ENCODE measurements at places on chromosomes 13 and 19.

DNA sequence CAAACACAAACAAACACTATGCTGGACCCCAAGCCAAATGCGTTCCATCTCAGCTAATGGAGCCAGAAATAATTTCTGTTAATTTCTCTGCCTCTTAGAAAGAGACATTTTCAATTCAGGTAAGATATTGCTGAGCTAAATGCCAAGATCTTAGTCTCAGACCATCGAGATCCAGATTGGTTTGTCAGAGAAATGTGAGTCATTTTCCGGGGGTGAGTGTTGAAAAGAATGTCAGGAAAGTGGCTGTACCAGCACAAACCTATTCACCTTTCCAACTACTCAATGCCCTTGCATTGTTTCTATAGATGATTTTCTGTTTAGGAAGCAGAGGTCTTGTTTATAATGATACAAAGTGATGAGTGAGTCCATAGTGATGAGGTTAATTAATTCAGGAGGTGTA lies 266.8 kb upstream of the TSHZ3 start:
- no peak for DNase-seq

GRCh38 chr19:8500158-8500557 lies 2.3 kb downstream of the PRAM1 start:
- DNase-seq = no peak

- DNase-seq = no peak
Observed at GRCh38 chr13:108352599-108352998, 83.1 kb downstream of the TNFSF13B start.

GRCh38 chr19:35044317-35045117 lies 3.0 kb downstream of the HPN start:
- DNase-seq = peak; percentile 75

- DNase-seq = no peak
Observed at GRCh38 chr13:31334547-31334946, 134.8 kb downstream of the B3GLCT start.

DNA sequence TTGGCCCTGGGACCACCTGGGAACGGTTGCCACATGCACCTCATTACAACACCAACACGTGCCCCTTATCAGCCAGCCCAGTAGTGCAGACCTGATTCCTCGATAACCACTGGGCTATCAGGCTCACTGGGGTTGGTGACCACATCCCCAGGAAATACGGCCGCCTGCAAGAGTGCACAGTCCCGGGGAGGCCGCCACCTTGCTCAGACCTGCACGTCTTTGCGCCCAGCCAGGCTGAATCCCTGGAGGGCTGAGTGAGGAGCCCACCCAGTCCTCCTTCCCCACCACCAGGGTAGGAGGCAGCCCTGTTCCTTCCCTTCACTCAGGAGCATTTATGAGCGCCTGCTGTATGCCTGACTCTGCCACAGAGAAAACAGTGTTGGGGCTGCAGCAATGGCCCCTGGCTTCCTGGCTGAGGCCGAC lies 67.8 kb downstream of the CEBPG start:
- DNase-seq = no peak

DNA sequence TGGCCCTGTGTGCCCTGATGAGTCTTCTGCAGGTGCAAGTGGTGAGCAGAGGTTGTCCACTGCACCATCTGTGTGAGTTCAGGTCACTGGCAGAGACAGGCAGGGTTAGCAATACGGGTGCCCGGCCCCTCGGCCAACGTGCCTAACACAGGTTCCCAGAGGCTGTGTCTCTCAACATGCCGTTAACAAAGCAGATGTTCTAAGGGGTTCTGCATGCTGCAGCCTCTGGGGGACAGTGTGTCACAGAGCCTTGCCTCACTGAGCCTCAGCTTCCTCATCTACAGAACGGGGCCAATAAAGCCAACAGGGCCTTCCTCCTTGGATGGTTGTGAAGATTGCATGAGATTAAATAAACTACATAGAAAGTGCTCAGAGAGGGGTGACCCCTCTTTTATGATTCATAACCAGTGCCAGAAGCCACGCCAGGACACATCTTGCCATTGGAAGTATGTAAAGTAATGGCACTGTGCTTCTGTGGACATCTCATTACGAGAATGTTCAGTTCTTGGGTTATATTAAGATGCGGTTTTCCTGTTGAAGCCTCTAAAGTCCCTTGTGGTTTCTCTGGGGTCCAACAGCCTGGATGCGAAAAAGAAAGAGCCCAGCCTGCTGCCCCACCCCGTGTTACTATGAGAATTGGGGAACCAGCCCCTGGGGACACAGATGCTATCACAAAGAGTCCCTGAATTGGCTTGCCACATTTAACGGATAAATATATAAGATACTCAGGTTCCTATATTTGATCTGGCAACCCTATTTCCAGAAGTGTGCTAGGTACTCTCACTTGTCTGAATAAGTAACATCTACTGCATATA lies 11.2 kb upstream of the ARHGEF18 start:
- no peak for DNase-seq

DNA sequence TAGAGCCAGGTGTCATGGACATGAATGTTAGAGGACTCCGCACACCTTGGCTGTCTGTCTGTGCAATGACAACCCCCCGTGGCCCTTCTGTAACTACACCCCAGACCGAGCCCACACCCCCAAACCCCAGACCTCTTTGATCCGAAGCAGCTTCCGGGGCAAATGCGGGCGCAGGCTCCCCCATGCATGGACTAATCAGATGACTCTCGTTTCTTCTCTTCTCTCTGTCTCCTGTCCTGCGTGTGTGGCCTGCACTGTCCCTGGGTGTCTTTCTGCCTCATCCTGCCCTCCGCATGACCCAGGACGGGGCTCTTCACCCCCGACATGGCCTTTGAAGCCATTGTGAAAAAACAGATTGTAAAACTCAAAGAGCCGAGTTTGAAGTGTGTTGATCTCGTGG lies 38.9 kb downstream of the TMED1 start:
- no peak for DNase-seq

- no peak for DNase-seq
Observed at GRCh38 chr13:62043600-62043999, 628.0 kb upstream of the PCDH20 start.

DNA sequence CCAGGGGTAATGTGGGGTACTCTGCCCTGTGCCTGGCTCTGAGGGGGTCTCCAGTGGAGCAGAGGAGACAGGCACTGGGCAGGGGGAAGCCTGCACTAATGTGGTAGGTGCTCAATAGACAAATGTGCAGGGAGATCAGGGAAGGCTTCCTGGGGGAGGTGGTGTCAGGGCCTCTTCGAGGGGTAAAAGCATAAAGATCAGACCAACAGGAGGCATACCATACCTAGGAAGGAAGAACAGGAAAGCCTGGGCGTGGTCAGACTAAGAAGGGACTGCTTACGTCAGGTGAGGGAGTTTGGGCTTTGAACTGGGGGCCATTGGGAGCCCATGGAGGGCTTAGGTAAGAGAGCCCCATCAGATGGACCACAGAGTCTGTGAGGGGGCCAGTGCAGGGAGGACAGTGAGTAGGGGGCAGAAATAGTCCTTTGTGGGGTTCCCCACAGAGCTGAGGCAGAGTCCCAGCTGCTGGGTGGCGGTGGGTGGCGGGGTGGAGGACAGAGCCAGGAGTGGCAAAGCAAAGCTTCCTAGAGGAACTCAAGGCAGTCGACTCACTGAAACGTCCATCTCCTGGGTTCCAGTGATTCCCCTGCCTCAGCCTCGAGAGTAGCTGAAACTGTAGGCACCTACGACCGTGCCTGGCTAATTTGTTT lies 8.8 kb downstream of the PRR36 start:
- peak; percentile 20 for DNase-seq

GRCh38 chr19:34985249-34986022 lies 14.7 kb upstream of the GRAMD1A start:
- DNase-seq = no peak

- no peak for DNase-seq
Observed at GRCh38 chr19:47315125-47315821, 5.6 kb downstream of the C5AR1 start.

GRCh38 chr13:87941226-87941625 lies 270.1 kb downstream of the SLITRK5 start:
- no peak for DNase-seq

DNA sequence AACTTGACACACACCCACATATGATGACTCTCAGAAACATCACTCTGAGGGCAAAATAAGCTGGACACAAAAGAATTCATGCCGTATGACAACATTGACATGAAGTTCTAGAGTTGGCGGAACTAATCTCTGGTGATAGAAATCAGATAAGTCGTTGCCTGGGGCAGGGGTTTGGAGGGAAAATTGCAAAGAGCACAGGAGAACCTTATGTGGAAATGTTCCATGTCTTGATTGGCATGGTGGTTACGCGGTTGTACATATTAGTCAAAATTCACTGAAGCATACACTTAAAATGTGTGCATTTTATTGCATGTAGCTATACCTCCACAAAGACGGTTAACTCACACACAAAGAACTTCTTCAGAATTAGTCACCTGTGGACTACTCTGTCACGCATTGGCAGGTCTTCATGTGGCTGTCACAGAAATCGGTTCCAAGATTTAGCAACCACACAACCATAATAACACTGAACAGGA lies 137.8 kb upstream of the GJB6 start:
- no peak for DNase-seq

- DNase-seq = no peak
Observed at GRCh38 chr13:83333614-83334388, 548.5 kb downstream of the SLITRK1 start.

DNA sequence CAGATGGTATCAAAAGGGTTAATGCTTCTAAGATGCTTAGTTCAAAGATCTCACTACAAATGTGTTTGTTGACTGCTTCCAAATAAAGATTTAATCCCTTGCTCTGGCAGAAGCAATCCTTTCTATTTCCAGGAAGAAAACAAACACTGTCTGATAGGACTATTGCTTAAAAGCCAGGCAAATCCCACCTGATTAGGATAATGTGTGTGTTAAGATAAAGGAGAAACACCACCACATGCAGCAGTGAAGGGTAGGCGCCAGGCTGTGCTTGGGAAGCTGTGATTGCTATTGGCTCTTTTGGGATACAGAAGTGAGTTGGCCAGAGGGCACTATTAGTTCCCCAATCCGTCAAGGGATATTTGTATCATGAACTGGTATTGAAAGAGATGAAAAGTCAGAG lies 62.8 kb upstream of the LRCH1 start:
- peak; percentile 29 for DNase-seq

GRCh38 chr19:17302391-17303166 lies 646 bp downstream of the ABHD8 start:
- DNase-seq = no peak

DNA sequence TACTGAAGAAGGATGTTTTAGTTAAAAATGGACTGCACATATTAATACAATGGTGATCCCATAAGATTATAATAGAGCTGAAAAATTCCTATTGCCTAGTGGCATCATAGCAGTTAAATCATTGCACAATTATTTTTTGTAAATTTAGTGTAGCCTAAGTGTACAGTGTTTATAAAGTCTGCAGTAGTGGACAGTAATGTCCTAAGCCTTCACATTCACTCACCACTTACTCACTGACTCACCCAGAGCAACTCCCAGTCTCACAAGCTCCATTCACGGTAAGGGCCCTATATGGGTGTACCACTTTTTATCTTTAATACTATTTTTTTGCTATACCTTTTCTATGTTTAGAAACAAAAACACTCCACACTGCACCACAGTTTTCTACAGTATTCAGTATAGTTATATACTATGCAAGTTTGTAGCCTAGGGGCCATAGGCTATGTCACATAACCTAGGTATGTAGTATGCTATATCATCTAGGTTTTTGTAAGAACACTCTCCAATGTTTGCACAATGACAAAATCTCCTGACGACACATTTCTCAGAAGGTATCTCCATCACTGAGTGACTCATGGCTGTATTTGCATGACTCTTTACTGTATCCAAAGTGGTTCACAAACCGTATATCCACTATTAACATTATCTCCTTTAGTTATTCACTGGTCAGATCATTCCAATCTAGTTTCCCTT lies 536.0 kb downstream of the KLF12 start:
- no peak for DNase-seq

- no peak for DNase-seq
Observed at GRCh38 chr13:91468301-91468700, 69.9 kb downstream of the GPC5 start.

- no peak for DNase-seq
Observed at GRCh38 chr19:55345818-55346724, 6.4 kb downstream of the KMT5C start.

- no peak for DNase-seq
Observed at GRCh38 chr19:32537580-32537979, 43.4 kb upstream of the PDCD5 start.

DNA sequence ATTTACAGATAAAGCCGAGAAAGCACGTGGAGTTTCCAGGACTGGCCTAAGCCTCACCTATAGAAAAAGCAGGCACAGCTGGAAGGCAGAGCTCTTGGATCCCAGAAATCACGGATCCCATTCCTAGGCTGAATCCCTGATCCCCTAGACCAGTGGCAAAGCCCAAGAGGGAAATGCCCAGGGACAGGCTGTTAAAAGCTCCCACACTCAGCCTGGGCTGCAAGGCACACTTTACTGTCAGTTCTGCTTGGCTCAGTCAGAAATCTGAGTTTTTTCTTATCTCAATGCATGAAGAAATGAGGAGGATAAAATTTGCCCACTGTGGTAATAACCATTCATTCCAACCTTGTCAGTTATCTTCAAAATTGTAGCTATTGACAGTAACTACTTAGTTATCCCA lies 8.0 kb upstream of the FUT2 start:
- no peak for DNase-seq

DNA sequence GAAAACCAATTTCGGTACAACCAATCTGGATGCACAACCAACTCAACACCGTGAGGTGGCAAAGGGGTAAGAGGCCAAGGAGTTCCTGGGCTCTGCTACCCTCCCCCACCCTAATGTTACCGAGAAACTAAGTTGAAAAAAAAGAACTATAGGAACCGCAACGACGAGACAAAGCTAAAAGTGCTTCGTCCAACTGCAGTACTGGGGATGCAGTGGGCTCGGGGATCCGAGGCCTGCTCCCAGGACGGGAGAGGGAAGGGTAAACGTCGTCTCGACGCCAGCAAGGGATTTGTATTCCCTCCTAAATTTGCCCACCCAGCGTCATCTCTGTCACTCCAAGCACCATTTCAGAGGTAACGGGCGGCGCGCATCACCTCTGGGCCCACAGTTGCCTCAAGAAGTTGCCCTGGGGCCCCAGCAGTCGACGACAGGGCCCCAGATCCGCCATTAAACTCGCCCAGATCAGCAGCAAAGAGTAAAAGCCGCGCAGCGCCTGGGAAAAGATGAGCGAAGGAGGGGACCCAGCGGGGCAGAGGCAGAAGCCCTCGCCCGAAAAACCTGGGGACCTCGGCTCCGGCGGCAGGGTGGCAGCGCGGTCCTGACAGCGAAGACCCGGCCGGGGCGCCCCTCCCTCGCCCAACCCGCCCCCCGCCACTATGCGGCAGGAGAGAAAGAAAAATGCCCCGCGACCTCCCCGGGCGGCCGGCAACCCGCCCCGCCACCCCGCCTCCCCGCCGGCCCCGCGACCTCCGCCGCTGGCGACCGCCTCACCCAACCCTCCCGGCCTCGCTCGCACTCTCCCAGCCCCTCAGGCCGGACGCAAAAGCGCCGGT lies 752 bp downstream of the ZMYM5 start:
- no peak for DNase-seq

DNA sequence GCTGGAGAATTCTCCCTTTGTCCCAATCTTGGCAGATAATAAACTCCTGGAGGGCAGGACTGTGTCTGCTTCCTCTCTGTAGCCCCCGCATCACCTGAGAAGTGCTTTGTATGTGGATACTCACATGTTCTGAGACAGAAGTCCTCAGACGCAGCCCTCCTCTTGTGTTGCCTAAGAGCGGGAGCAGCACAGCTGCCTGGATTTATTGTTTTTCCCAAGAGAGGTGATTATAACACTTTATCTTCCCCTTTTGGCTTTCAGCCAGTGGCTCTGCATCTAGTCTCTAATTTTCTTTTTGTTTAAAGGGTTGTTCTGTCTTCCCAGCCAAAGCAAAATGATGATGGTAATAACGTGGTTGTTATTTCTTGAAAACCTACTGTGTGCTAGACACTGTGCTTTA lies 36.1 kb downstream of the OLFM4 start:
- DNase-seq = no peak

Data from D721Med (cell line).